ENCODE measurements at places on chromosomes 12 and 14.

DNA sequence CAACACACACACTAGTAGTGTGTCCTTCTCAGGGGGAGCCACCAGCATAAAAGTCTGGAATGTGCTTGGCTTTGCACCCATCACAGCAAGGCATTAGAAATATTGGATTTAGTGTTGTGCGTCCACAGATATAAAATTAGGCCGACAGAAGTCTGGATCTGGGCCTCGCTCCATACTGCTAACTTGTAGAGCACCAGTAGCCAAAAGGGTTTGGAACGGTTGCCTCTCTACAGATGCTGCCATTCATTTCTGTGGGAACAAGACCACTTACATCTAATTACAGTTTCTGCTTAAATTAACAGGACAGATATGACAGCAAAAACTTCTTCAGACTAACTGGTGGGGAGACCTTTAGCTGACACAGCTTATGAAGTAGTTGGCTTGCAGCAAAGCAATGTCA lies 94.2 kb downstream of the EXOC5 start:
- no peak for DNase-seq

- no peak for DNase-seq
These were observed 61.0 kb upstream of the FKBP4 start for GRCh38 chr12:2733493-2734355.

GRCh38 chr12:20527417-20528163 lies 159.3 kb downstream of the PDE3A start:
- DNase-seq, result no peak

- peak; percentile 24 for DNase-seq
These were observed 229.6 kb downstream of the BCAT1 start for GRCh38 chr12:24719293-24719721.

GRCh38 chr14:35653045-35653444 lies 119.1 kb downstream of the INSM2 start:
- DNase-seq, result no peak

DNA sequence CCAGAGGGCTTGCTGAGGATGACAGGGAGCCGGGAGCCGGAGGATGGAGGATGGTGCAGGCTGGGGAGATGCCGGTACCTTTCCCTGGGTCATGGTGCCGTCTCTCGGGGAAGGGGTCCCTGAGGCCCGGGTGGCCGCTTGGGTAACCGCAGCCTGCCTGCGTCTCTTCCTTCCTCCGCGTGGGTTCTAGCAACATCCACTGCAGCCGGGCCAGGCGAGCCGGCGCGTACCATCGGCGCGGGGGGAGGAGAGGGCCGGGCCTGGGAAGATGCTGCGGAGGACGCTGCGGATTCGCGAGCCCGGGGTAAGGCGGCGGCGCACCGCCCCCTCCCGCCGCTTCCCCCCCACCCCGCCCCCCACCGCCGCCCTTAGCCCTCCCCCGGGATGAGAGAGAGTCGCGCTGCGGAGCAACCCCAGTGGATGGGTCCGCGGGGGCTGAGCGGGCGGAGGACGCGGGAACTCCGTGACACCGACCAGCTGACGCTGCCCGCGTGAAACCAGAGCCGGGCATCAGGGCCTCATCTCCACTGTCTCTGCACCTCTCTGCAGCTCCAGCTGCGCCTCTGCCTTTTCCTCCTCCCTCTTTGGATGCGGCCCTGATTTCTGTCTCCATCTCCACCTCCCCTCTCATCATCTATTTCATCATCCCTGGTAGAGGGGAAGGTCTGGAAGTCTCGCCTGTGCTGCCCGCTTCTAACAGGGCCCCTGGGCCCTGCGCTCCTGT lies at the start of gene FAIM2:
Gene FAIM2, minus strand, starts transcription at position 201 of the 724 bp plus-strand sequence. Its CDS starts 108 bp downstream, at position 93.
- peak; percentile 3 for DNase-seq

GRCh38 chr12:30268041-30268440 lies 427.6 kb downstream of the IPO8 start:
- no peak for DNase-seq

- DNase-seq, result no peak
These were observed 6.0 kb upstream of the CEBPE start for GRCh38 chr14:23125011-23125410.

GRCh38 chr14:94213021-94213420 lies 38.9 kb downstream of the PPP4R4 start:
- no peak for DNase-seq

DNA sequence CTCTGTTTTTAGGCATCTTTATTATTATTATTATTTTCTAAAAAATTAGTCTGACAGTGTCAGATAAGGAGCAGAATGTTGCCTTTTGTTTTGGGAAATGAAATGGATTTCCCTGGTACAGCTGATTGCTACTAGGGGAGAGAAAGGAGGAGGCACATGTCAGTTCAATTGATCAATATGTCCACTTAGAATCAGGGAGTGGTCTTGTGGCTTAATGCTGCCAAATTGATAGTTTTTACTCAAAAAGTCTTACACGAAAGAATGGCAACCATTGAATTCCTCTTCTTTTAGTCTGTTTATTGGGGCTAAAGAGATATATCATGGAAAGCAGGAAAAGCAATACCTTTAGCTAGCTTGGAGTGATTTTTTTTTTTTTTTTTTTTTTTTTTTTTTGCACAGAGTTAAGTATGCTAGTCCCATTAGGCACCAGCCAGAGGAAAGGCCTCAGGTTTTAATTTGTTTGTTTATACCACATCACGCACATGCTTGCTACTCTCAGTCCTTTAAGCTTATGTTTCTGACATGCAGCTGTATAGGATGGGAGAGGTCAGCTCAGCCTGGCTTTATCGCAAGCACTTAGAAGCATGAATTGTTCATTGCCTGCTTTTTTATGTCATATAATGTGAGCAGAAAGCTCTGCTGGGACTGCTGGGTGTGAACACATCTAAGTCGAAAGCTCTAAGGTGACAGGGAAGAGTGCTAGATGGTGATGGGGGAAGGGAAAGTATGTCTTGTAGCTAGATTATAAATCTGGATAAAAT lies 1.4 kb downstream of the AKAP6 start:
- DNase-seq, result no peak
